ENCODE measurements at places on chromosomes 4 and X.

GRCh38 chr4:74098427-74098994, 484 bp downstream of the CXCL2 start:
- no peak for DNase-seq

DNA sequence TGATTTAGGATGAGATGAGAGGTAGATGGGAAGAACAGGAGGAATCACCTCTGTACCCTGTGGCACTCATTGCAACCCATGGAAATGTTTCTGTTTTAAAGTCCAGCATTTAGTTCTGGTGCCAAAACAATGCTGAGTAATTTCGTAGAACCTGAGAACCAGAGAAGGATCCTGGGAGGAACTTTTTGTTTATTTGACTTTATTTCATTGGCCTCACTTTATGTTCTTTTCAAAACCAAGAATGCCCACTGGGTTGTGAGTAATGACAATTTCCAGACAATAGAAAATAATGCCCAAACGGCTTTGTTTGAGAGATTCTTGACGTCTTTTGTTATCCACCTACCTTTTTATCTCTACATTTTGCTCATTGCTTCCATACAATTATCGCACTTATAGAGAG, 111.3 kb downstream of the SHROOM3 start:
- no peak for DNase-seq

DNA sequence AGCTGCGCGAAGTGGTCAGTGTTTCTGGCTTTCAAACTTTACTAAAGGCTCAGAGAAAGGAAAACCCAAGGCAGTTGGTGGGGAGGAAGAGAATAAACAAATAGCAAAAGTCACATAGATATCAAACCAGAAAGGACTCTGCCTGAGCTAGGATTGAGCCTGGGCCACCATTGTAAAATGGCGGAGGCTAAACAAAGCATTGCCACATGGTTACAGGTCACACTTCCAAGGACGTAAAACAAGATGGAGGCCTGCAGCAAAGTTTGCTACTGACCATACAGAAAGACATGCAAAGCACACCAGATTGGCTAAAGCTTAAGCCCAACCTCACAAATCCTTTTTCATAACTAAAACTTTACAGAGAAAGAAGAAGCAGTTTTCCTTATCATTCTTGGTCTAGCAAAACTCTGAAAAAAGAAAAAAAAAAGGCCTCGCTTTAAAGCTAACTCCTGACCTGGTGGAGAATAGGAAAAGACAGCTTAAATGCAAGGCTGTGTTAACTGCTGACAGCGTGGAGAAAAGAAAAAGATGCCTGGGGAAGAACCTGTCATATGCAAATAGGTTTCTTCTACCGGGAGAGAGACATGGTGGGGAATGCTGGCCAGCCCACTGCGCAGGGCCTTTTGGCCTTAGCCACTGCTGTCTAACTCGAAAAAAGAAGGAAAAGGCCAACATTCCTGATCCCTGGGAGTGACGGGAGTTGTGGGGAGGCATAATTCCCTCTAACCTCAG, 81.8 kb upstream of the SMARCA5 start:
- DNase-seq = no peak

GRCh38 chr4:2771264-2771663, 15.1 kb upstream of the TNIP2 start:
- no peak for DNase-seq

GRCh38 chr4:76623217-76624045, 188.4 kb downstream of the SHROOM3 start:
- DNase-seq = no peak

DNA sequence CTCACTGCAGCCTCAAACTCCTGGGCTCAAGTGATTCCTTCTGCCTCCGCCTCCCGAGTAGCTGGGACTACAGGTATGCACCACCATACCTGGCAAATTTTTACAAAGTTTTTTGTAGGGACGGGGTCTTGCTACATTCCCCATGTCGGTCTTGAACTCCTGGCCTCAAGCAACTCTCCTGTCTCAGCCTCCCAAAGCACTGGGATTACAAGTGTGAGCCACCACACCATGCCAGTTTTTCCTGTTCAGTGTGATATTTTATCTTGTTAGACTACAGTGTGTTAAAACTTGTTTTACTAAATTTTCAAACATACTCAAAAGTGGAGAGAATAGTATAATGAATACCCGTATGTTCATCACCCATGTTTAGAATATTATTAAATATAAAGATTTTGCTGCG, 12.1 kb downstream of the HPRT1 start:
- no peak for DNase-seq

GRCh38 chrX:3142259-3143042, 101.2 kb downstream of the ARSF start:
- DNase-seq = no peak

GRCh38 chr4:7823416-7823824, 116.2 kb downstream of the AFAP1 start:
- DNase-seq = no peak

- no peak for DNase-seq
Observed at GRCh38 chr4:28890949-28891775, 1829.0 kb upstream of the PCDH7 start.

GRCh38 chr4:188722911-188723310, 583.7 kb downstream of the TRIML1 start:
- DNase-seq = no peak

DNA sequence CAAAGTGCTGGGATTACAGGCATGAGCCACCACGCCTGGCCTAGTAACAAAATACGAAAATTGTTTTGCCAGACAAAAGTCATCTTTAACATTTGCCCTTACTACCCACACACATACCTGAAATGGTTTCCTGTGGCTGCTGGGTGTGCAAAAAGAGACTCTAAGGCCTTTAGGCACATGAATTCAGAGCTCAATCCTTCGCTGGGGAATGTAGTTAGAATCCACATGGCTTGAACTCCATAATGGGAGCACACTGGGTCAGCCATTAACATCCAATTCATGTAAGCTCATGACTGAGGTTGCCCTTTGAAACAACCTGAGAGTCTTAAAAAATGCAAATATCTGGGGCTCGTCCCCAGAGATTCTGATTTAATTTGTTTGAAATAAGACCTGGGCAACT, 87.8 kb downstream of the HPGD start:
- DNase-seq = no peak

GRCh38 chrX:16125520-16126149, 2.3 kb downstream of the GRPR start:
- no peak for DNase-seq

DNA sequence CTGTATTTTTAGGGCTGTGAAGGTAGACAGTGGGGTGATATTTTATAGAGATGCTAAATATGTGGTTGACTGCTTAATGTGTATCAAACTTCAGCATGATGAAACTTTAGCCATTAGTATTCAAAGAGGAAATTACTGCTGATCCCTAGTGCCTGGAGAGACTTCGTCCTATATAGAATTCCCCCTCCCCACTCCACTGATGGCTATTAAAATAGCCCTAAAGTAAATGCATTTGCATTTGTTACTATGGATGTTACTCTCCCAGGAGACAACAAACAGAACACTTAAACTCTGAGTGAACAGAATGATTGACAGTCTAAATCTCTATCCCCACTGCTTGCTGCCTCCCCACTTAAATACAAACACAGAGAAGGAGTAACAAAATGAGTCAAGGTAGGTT, 39.1 kb downstream of the ADGRL3 start:
- DNase-seq = no peak

DNA sequence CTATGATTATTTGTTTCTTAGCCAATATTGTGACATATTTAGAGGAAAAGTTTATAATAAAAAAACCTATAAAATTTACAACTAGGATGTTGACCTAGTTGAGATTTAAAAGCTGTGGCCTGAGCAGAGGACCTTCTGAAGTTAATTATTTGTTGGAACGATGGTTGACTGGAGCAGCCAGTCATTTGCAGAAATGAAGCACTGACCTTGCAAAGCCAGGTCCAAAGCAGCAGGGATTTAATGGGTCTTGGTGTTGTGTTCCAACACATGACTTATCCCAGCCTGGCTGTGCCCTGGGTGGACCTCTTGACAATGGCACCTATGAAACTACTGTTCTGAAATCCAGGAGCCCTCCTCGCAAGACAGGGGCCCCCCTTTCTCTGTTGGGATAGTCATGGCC, 235.2 kb downstream of the FRAS1 start:
- no peak for DNase-seq

DNA sequence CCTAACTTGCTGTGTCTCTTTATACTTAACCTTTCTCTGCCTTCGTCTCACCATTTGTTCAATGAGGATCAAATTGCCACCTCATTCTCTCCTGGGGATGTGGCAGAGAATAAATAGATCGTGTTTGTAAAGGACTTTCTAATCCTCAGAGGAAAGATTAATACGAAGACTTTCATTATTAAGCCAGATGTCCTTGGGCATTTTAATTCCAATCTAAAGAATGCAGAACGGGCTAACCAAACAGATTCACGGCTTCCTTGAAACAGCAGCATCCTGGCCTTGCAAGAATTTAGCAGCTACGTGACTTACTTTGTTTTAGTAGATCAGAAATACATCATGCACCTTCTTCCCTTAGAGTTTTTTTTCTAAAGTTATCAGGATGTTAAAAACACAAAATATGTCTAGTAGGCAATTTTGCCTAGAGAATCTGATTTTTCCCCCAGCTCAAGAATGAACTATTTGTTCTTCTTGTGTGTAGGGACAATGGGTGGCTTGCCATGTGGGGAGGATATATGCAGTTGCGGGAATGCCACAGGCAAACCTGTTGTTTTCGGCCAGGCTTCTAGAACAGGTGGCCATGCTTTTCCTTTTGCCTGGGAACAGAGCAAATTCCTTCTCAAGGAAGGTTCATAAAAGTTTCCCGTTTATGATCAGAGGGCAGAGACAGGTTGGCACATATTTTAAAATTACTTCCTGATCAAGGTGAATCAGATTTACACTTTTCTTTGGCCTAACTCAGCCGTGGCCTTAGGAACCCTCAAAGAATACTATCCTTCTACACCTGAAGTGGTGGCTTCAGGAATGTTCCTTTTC, 3.0 kb downstream of the MID1 start:
- no peak for DNase-seq

DNA sequence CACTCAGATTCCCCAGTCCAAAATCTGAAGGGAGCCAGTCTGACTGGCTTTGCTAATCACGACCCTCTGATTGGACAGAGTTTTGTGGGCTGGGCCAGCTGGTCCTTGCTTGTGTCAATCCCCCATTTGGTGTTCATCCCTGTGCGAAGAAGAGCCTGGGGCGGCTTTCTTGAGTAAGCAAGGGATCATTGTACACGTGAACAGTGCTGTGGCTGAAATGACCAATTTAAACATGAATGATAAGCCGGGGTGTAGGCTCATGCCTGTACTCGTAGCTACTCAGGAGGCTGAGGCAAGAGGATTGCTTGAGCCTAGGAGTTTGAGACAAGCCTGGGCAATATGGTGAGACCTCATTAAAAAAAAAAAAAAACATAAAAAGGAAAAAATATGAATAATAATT, 379.1 kb downstream of the RAPGEF2 start:
- DNase-seq = no peak

DNA sequence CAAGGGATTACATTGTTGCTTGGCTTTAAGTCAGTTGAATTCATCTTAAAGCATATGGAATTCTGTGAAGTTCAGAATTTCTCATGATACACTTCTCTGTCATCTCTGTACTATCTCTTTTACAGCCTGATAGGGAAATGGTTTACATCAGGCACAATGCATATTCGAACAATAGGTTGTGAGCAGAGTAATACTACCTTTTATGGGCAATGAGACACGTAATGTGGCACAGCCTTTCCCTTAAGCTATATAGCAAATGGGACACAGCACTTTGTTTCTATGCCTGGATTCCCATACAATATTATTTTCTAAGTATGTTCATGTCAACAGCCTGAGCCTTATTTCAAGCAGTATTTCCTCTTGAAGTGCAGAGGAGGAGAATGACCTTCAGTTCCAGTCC, 58.4 kb downstream of the SYNPO2 start:
- no peak for DNase-seq

DNA sequence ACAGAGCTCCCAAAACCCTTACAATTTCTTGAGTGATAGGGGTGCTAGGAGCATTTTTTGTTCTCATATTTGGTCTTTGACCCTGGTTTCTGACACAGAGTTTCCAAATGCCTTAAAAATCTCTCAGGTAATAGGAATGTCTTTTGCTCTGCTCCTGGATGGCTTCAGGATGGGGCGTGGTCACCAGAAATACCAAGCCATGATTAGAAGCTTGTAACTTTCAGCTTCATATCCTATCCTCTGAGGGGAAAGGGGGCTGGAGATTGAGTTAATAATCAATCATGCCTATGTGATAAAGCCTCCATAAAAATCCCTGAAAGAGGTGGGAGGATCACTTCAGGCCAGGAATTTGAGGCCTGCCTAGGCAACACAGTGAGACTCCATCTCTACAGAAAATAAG, 34.6 kb upstream of the IL9R start:
- no peak for DNase-seq

GRCh38 chrX:57821703-57822387, 88.4 kb downstream of the ZXDA start:
- DNase-seq = peak; percentile 27

GRCh38 chr4:128322986-128323385, 35.4 kb upstream of the PGRMC2 start:
- no peak for DNase-seq

GRCh38 chr4:156771171-156771837, 200.3 kb downstream of the PDGFC start:
- no peak for DNase-seq

DNA sequence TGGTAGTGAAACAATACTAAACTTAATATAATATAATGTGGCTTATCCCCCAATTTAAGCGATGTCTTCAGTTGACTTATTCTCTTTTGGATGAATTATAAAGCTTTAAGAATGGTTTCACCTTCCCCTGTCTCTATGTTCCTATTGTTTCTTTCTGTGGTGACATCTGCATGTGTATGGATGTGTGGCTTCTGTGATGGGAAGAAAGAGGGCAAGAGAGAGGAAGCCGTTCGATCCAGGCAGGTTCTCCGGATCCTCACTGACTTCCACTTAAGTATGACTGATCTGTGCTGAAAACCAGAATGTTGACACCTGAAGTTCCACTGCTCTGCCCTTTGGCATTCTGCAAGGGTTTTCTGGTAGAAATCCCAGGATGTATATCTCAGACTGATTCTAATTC, 1150.8 kb downstream of the STPG2 start:
- DNase-seq = no peak
